HT-29 (cell line): ENCODE measurements at places on chromosomes 2 and 18. TPM values are rescaled to one million over a fixed set of nuclear protein-coding genes. Genes with fewer than 3 reads are reported as not detected.

PLGLB2 gene
- not detected in 2 replicates for total RNA-seq

MRPS9 gene
- 24.8 and 25.4 TPM in 2 replicates for total RNA-seq

SERPINB12 gene
- not detected in 2 replicates for total RNA-seq

KCNK3 gene
- not detected in 2 replicates for total RNA-seq

CD28 gene
- not detected in 2 replicates for total RNA-seq

MFF gene
- total RNA-seq = 56.9 and 58.2 TPM in 2 replicates

MAPK4 gene
- total RNA-seq = not detected in 2 replicates

CABYR gene
- total RNA-seq = 0.36 and 0.91 TPM in 2 replicates

CD207 gene
- total RNA-seq = not detected in 2 replicates
